GM23338 (cell line): ENCODE measurements at places on chromosomes 12 and 14.
A peak's percentile ranks its signal among the peaks of the same experiment; 100 is the strongest.

- DNase-seq, result peak; percentile 30
Measured at GRCh38 chr12:57079821-57080220, 1.2 kb upstream of the NEMP1 start.

GRCh38 chr12:75437564-75437963 is 43.0 kb upstream of the GLIPR1 start:
- DNase-seq, result no peak

DNA sequence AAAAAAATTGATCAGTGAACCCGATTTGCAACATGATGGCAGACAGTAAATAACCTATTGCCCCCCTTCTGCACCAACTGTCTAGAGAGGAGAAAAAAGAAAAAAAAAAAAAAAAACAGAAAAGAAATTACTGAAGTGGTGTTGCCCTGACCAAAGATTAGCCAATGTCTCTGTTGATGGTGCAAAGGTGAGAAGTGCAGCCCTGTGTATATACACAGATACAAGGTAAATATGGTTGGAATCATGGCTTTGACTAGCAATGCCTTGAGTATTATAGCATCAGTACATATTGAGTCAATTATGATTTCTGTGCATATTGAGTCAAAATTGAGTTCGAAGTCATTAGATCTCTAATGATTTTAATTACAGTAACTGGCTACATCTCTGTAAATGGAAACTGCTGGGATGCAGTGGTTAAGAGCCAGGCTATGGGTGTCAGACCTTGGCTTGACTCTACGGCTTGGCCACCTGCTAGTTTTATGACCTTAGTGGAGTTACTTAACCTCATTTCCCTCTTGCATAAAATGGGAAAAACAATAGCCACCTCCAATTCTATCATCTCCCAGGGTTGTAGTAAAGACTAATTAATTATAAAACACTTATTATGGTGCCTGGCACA is 51.0 kb downstream of the EGLN3 start:
- DNase-seq, result no peak

GRCh38 chr12:124046456-124046740 is 73.4 kb downstream of the ZNF664 start:
- no peak for DNase-seq

GRCh38 chr12:14157088-14157747 is 175.8 kb upstream of the GRIN2B start:
- DNase-seq, result no peak
